Stimulated activated CD4-positive, alpha-beta T cell treated with anti-CD3 and anti-CD28 coated beads, Interleukin-1b, Interleukin-23, amount 100 ng/mL, for 24 hours (primary cell): ENCODE measurements at places on chromosomes 2 and 18.

GRCh38 chr18:79393181-79393634, 2.5 kb upstream of the NFATC1 start:
- no peak for DNase-seq

- no peak for DNase-seq
Measured at GRCh38 chr2:24304098-24304497, 56.2 kb downstream of the ITSN2 start.

GRCh38 chr2:215277944-215278343, 33.9 kb upstream of the ATIC start:
- no peak for DNase-seq

GRCh38 chr2:20627712-20628380, 23.1 kb downstream of the HS1BP3 start:
- no peak for DNase-seq

GRCh38 chr2:100040906-100041305, 101.5 kb downstream of the AFF3 start:
- DNase-seq, result no peak

DNA sequence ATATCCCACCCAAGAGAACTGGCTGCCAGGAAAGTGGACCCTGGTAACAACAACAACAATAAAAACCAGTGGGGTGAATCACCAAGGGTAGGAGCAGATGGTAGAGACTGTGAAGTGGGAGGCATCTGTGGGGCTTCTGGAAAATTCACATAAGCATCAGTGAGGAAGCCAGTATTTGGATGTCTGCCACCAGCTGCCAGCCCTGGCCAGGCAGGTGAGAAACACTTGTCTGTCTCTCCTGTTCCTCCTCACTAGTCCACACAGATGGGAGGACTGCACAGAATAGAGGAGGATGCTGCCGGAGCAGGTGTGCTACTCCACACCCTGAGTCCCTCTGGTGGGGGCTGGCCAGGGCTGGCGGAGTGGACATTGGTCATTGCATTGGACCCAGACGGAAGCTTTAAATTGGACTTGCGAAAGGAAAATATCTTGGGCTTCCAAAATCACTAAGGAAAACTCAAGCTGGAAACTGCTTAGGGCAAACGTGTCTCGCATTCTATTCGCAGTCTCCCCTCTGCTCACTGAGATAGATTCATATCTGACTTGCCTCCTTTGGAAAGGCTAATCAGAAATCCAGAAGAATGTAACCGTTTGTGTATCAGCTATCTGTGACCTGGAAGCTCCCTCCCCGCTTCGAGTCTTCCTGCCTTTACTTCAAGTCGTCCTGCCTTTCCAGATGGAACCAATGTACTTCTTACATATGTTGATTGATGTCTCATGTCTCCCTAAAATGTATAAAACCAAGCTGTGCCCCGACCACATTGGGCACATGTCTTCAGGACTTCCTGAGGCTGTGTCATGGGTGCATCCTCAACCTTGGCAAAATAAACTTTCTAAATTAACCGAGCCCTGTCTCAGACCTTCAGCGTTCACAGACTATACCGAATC, 69.1 kb downstream of the NAB1 start:
- DNase-seq, result no peak

- no peak for DNase-seq
Measured at GRCh38 chr2:26011990-26012856, 21.7 kb upstream of the RAB10 start.

DNA sequence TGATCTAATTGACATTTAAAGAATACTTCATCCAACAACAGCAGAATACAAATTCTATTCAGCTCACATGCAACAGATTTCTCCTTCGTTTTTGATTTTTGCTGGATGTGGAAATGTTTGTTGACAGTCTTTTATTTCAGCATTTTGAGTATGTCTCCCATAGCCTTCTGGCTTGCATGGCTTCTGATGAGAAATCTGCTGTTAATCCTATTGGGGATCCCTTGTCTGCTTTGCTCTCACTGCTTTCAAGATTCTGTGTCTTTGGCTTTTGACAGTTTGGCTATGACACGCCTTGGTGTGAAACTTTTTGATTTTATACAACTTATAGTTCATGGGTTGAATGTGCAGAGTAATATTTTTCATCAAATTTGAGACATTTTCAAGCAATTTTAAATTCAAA, 44.7 kb downstream of the TRABD2A start:
- DNase-seq, result no peak

DNA sequence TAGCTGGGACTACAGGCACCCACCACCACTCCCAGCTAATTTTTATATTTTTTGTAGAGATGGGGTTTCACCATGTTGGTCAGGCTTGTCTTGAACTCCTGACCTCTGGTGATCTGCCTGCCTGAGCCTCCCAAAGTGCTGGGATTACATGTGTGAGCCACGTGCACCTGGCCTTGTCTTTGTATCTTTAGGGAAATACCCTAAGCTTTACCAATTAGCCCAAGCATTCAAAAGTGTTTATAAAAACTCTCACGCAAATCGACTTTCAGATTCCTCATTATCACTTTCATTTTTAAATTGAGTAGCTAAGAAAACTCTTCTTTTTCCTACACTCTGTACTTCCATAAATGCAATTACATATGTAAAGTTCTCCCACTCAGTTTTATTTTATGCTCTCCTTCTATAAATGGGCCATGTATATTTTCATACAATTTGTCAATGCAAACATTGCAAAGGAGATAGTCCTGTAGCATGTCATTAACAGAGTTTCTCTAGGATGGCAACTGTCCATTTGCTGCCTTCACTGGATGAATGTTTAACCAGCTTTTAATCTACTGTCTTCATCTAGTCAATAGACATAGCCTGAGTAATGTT, 326.2 kb upstream of the LRATD1 start:
- DNase-seq, result no peak

DNA sequence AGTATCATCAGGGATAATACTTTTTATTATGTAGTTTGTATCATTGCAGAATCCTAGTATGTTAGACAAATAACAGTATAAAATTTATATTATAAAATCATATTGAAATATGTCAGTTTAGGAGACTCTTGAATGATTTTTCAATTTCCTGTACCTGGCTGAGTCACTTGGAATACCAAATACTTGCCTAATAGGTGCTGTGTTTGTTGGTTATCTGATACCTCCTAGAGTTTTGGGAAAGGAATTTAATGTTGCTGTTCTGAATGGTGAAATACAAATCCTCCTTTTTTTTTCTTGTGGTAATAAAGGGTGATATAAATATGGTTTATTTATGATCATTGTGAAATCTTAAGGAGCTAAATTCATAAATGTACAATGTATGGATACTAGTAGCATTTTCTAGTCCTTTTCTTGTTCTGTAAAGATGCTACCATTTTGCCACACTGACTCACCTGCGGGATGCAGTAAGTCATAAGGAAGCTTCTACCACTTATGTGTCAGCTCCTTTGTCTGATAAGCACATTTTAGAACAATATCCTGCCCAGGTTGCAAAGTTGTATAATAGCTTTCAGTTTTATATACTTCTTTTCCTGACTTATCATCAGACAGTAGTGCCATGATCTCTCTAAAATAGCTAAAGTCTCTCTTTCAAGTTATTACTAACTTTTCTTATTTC, 465.5 kb downstream of the XIRP2 start:
- no peak for DNase-seq

DNA sequence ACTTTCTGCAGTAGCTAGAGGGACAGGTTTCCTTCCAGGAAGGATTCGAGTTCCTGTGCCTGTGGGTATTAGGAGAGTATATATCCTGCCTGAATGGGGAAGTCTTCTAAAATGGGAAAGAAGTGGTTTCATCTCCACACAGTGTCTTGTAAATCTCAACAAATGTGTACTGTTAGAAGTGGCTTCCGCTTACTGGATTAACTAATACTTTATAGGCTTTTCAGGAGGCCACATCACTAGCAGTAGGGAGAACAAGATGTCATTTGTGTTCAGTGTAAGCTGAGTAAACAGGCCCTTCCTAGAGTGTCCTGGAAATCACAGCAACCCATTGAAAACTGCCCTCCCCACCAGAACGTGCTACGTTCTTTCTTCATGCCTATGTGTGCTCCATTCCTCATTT, 12.5 kb upstream of the POLR1B start:
- no peak for DNase-seq
